ENCODE measurements at places on chromosomes 1 and 21.

DNA sequence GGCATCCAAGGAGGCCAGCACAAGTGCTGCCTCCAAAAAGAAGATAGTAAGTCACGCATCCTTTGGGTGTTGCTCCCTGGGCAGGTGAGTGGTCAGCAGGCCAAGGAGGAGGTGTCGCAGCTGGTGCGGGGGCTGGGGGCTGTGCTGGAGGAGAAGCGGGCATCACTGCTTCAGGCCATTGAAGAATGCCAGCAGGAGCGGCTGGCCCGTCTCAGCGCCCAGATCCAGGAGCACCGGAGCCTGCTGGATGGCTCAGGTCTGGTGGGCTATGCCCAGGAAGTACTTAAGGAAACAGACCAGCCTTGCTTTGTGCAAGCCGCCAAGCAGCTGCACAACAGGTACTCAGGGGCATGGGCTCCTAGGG lies 4.3 kb downstream of the TRIM46 start:
- DNase-seq, result no peak

DNA sequence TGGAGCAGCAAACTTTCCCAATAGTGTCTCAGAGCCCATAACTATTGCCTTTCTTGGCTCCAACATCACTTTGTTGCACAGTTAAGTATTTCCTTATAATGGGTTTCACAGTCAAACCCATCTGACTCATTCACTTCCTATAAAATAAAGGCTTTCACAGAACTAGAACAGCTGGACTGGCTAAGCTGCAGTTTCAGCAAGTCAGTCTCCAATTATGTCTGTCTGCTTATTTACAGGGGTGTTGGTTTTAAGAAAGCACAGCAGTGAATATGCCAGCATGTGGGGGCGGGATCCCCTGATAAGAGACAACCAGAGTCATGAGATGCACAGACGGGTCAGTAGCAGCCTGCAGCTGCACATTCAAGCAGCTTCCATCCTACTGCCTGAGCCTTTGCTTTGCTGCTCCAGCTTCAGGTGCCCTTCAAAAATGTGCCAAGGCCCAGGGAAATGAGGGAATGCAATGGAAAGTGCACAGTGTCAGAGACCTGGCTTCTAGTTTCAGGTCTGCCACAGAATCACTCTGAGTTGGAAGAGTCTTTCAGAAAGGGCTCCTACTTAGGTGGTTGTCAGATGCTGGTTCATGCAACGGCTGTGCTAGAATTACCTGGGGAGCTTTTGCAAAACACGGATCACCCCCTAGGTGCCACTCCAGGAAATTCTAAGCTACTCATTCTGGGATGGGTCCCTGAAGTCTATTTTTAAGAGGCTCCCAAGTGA lies 24.8 kb downstream of the RNF19B start:
- DNase-seq, result no peak

GRCh38 chr1:116966791-116967190 lies 34.8 kb upstream of the CD101 start:
- no peak for DNase-seq

GRCh38 chr21:41774467-41775148 lies 7.8 kb upstream of the RIPK4 start:
- no peak for DNase-seq

DNA sequence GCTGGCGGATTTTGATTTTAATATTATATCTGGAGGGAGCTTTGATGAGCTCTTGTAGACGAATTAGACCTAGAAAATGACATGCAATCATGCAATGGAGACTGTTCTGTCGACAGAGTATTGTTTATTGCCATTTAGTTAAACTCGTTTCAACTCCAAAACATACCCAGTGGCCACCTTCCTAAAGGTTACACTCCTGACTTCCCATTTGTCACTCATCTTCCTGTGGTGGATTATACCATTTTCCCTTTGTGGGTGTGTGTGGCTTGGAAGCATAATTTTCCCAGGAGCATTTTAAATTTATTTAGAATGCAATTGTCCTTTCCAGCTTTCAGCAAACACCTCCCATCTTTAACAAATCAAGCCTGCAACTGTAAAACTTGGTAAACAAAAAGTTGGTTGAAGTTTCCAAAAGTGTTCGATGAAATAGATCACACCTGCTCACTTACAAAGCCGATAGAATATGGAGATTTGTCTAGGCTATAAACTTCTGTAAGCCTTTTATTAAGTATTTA lies 266.6 kb downstream of the GRIK1 start:
- no peak for DNase-seq

- no peak for DNase-seq
Measured at GRCh38 chr21:42413093-42413492, 9.4 kb downstream of the UBASH3A start.

GRCh38 chr1:84715342-84716019 lies 25.2 kb upstream of the SSX2IP start:
- no peak for DNase-seq

- DNase-seq, result no peak
Measured at GRCh38 chr1:34406377-34406776, 229.7 kb downstream of the C1orf94 start.

GRCh38 chr1:6783936-6784559 lies 1.2 kb upstream of the CAMTA1 start:
- DNase-seq, result peak; percentile 37

- DNase-seq, result no peak
Measured at GRCh38 chr1:61395146-61395800, 312.9 kb downstream of the NFIA start.

All from kidney (tissue), 22 donors.